ENCODE measurements at places on chromosomes 6 and 20.

GRCh38 chr6:35474131-35474941 lies 6.1 kb downstream of the RPL10A start:
- no peak for DNase-seq

DNA sequence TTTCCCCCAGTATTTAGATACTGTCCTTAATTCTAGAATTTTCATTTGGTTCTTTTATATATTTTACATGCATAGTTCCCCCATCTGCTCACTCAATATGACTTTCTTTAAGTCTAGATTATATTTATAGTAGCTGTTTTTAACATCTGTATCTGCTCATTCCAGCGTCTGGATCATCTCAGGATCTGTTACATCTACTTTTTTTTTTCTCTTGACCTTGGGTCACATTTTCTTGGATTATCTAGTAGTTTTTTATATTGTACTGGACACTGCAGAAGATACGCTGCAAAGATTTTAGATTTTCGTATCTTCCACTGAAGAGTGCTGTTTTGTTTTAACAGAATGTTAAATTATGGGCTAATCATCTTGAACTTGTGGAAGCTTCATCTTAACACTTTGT lies 20.7 kb downstream of the RAB22A start:
- DNase-seq, result no peak

- peak; percentile 69 for DNase-seq
Observed at GRCh38 chr6:108874470-108875160, 26.4 kb downstream of the ARMC2 start.

- DNase-seq, result no peak
Observed at GRCh38 chr6:19337101-19337500, 500.1 kb upstream of the ID4 start.

- DNase-seq, result no peak
Observed at GRCh38 chr6:43744931-43745727, 24.9 kb upstream of the VEGFA start.

DNA sequence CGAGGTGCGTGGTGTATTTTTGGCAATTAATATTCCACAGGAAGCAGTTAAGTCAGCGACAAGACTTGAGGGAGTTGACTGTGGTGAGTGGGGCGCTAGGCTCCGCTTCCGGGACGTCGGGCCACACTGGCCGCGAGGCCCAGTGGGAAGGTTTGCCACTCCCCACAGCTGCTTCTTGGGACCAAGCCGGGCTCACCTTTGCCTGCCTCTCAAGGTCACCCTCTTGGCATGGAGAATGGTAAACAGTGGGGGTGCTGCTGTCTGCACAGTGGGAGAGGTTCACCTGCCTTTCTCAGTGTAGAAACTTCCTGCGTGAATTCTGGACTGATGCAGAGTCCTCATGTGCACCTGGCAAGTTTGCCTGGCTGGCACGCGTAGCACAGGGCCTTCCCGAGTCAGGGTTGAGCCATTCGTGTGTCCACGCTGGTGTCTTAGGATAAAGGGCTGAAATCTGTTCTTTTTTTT lies 6.4 kb downstream of the OSBPL2 start:
- DNase-seq, result no peak

GRCh38 chr20:50725724-50726005 lies 5.7 kb upstream of the PARD6B start:
- DNase-seq, result no peak

- no peak for DNase-seq
Observed at GRCh38 chr6:101543796-101544195, 150.3 kb downstream of the GRIK2 start.

DNA sequence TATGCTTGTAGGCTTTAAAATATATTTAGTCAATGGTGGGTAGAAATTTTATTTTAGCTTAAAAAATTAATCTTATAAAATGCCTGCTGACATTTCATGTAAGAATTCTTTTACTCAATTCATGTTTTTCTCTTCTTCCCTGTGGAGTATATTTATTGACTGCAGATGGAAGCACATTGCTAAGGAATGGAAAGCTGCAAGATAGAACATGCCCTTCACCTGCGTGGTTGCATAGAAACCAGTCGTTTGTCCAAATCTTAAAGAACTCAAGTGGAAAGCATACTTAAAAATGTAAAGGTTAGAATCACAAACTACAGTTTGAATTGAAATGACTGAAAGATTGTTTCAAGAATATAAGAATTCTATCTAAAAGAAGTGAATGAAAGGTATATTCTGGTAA lies 30.7 kb downstream of the C6orf163 start:
- no peak for DNase-seq

GRCh38 chr20:23085436-23086055 lies 578 bp downstream of the CD93 start:
- DNase-seq, result no peak

GRCh38 chr6:163655217-163656121 lies 241.0 kb downstream of the QKI start:
- no peak for DNase-seq

GRCh38 chr20:33896509-33896908 lies 85.4 kb downstream of the CHMP4B start:
- no peak for DNase-seq

Measured in stimulated activated naive CD8-positive, alpha-beta T cell treated with anti-CD3 and anti-CD28 coated beads, Interleukin-15, amount 100 ng/mL, for 72 hours (primary cell).